Stimulated activated CD8-positive, alpha-beta memory T cell treated with anti-CD3 and anti-CD28 coated beads, Interleukin-7, amount 100 ng/mL, for 1 hour (primary cell): ENCODE measurements at places on chromosomes 11 and 22.

DNA sequence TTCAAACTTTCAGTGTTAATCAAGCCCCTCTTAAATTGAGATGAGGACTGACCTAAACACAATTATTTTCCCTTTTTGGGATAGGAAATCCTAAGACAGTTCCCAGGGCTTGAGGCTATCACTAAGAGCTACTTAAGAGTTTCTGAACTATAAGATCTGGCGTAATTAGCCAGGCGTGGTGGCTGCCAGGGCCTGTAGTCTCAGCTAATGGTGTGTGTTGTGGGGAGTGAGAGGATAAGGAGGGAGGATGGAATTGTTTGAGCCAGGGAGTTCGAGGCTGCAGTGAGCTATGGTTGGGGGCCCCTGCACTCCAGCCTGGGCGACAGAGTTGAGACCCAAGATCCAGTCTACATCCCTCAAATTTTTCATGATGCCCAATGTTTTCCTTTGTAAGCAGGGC is 23.5 kb upstream of the EXPH5 start:
- DNase-seq: no peak

- DNase-seq: no peak
Observed at GRCh38 chr11:66936311-66936711, 21.9 kb downstream of the PC start.

DNA sequence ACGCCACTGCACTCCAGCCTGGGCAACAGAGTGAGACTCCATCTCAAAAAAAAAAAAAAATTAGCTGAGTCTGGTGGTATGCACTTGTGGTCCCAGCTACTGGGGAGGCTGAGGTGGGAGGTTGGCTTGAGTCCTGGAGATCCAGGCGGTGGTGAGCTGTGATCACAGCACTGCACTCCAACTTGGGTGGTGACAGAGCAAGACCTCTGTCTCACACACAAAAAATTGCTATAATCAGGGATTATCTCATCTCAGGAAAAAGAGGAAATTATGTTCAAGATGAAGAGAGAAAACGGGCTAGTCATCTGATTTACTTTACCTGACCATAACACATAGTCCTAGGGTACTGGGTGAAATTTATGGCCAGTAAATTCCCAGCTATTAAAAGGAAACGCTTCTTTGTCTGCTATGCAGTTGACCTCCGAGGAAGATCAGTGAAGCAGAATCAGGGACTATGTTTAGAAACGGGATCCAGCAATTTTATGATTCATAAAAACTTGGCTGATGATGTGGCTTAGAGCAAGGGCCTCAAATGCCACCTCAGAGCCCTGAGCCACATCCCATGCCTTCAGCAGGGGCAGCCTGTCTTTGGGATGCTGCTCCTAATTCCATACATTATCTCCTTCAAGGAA is 386.2 kb downstream of the NTM start:
- DNase-seq: no peak

DNA sequence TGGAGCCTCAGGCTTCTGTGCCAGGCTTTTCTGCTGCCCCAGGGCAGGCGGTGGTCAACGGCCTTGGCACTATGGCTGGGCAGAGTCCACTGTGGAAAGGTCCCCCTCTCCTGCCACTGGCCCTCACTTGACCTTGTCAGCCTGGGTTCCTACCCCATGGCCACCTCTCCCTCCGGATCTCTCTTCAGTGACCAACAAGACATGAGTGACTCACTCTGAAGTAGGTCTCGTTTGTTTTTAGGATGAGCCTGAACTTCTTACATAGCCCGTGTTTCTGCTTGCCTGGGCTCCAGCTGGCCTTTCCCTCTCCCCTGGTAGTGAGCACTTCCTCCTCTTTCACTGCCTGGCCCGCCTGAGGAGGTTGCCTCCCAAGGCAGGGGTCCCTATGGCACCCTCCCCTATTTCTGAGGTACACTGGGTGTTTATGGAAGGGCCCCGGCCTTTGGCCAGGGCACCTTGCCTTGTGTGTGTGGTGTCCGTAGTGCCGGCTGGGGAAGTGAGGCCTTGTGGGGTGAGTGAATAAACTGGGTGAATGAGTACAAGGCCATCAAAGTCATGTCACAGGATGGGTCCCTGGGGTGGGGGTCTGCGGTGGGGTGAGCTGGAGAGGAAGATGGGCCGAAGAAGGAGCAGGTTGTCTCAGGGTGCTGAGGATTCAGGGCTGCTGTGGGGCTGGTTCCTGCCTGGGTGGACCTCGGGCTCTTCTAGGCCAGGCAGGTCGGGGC is 5.0 kb downstream of the SHANK3 start:
- DNase-seq: no peak

DNA sequence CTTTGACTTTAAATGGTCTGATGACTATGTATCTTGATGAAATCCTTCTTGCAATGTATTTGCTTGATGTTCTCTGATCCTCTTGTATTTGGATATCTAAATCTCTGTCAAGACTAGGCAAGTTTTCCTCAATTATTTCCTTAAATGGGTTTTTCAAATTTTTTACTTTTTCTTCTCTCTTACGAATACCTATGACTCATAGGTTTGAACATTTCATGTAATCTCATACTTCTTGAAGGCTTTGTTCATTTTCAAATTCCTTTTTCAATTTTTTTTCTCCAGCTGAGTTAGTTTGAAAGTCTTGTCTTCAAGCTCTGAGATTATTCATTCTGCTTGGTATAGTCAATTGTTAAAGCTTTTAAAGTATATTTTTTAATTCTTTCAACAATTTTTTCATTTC is 13.1 kb downstream of the OR10W1 start:
- no peak for DNase-seq

- no peak for DNase-seq
Observed at GRCh38 chr22:37998543-37998942, 14.2 kb upstream of the SOX10 start.

DNA sequence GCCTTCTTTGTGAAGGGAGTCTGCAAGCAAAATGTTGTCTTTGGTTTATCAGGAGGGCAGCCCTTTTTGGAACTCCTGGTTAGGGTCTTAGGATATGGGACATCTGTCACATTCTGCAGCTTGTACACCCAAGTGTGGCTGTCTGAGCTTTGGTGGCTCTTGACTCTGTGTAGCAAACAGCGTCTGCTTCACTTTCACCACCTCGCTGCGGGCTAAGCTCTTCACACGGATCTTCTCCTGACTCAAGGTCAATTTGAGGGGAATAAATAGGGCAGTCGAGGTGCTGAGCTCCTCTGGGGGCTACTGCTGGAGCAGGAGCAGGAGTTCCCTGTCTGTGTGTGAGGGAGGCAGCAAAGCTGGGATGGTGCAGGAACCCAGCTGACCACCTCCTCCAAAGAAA is 10.6 kb downstream of the MICAL2 start:
- no peak for DNase-seq
